Left lung (tissue), 14 donors: ENCODE measurements at places on chromosomes 1 and 21. TPM values are rescaled to one million over a fixed set of nuclear protein-coding genes. Genes with fewer than 3 reads are reported as not detected.

Gene ADAM30
- not detected for polyA plus RNA-seq

Gene GJA9
- 0.26 TPM for polyA plus RNA-seq

Gene LRRC7
- 3.4 TPM for polyA plus RNA-seq

Gene LCE1E
- not detected for polyA plus RNA-seq

Gene LINGO4
- polyA plus RNA-seq, result 0.10 TPM

Gene COL16A1
- 111 TPM for polyA plus RNA-seq

DNA sequence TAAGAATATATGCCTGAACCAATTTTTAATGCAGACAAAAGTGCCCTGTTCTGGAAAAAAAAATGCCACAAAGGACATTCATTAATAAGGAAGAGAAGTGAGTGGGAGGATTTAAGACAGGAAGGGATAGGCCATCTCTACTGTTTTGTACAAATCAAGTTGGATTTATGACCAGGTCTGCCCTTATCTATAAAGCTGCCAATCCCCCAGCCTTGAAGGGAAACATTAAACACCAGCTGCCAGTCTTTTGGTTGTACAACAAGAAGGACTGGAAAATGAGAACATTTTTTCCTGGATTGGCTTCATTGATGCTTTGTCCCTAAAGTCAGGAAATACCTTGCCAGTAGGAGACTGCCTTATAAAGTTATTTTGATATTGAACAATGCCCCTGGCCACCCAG, 444.0 kb downstream of the NPHP4 start:
- DNase-seq, result no peak

- no peak for DNase-seq
Measured at GRCh38 chr1:59194621-59195020, 102.3 kb upstream of the FGGY start.

GRCh38 chr1:166170075-166170474, 3.3 kb upstream of the FAM78B start:
- no peak for DNase-seq

- no peak for DNase-seq
Measured at GRCh38 chr1:219559899-219560298, 53.0 kb downstream of the ZC3H11B start.

GRCh38 chr1:210951279-210951678, 182.7 kb downstream of the KCNH1 start:
- DNase-seq, result no peak

DNA sequence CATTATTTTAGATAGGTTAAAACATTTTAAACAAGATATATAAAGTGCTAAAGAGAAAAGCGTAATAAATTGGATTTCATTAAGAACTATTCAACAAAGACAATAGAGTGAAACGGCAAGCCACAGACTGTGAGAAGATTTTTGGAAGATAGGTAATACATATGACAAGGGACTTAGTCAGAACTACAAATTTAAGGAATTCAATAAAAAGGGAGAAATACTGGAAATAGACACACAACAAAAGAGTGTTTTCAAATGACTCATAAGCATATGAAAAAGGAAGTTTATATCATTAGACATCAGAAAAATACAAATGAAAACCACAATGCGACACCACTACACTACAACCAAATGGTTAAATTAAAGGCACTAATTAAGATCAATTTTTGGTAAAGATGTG, 90.5 kb downstream of the GDAP2 start:
- no peak for DNase-seq
